ENCODE measurements at places on chromosomes 7 and 10. TPM values are rescaled to one million over a fixed set of nuclear protein-coding genes. Genes with fewer than 3 reads are reported as not detected.

The SDK1 gene
- 22.7 TPM for total RNA-seq

DNA sequence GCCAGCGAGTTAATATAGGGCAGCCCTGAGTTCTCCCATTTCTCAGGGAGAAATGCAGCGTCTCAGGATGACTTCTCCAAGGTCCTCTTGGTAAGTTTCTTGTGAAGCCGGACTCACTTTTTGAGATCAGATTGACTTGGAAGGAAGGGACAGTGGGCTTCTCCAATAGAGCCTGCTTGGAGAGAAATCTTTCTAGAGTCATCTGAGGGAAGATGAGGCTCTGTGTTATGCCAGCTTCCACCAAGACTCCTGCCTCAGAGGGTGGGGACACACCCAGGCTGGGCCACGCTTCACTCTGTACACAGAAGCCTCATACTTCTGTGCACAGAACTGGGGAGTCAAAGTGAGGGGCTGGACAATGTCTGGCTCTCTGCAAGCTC lies 5.6 kb downstream of the C10orf105 start:
- no peaks in the 10 kb centered on the region for H3K36me3 ChIP-seq
- no peak overlapping the region for H3K27ac ChIP-seq
- H3K4me1 ChIP-seq = no peaks in the 10 kb centered on the region
- DNase-seq = no peak
- no peak overlapping the region for H3K4me3 ChIP-seq

DNA sequence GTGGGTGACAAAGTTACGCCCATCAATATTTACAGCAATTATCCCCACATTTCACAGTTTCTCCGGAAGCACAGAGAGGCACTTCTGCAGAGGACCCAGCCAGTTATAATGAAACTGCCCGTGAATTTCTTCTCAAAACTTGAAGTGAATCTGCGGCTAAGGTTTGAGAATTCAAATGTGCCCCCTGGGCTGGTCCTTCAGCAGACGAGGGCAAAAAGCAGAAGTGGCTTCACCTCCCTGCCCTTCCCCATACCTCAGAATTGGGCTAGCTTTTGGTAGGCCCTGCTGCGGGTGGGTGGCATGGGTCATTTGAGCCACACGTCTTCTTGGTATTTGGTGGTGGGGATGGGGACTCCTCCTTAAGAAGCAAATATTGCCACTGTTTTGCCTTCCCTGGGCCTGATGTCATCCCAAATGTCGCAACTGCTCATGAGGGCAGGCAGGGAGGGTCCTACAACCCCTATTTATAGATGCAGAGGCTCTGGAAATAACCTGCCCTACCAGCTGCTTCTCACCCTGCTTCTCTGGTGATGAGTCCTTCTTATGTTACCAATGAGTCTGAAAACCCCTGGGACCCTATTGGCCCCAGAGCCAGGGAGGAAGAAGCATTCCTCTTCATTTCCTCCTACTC lies 16.6 kb upstream of the WDFY4 start:
- H3K27me3 ChIP-seq = no peaks in the 10 kb centered on the region
- H3K36me3 ChIP-seq = no peaks in the 10 kb centered on the region
- no peaks in the 10 kb centered on the region for H3K4me1 ChIP-seq
- DNase-seq = no peak
- no peak overlapping the region for H3K27ac ChIP-seq
- no peak overlapping the region for H3K4me3 ChIP-seq

DNA sequence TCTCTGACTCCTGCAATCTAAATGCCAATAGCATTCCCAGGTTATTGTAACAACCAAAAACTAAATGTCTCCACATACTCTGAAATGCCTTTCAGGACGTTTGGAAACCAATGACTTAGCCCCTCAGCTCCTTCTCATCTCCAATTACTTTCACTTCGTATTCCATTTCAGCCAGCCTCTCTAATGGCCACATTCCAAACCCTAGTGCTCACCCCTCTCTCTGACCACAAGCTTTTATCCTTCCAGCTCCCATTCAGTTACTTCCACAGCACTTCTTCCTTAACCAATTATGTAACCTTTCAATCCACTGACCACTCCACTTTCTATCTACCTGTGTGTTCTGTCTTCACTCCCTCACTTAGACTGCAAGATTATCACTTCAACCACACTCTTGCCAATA lies 4.3 kb downstream of the NOC3L start:
- peaks cover 71% of the 10 kb centered on the region for H3K36me3 ChIP-seq
- no peak for DNase-seq
- H3K4me3 ChIP-seq = no peak overlapping the region
- no peaks in the 10 kb centered on the region for H3K27me3 ChIP-seq
- H3K27ac ChIP-seq = no peak overlapping the region

DNA sequence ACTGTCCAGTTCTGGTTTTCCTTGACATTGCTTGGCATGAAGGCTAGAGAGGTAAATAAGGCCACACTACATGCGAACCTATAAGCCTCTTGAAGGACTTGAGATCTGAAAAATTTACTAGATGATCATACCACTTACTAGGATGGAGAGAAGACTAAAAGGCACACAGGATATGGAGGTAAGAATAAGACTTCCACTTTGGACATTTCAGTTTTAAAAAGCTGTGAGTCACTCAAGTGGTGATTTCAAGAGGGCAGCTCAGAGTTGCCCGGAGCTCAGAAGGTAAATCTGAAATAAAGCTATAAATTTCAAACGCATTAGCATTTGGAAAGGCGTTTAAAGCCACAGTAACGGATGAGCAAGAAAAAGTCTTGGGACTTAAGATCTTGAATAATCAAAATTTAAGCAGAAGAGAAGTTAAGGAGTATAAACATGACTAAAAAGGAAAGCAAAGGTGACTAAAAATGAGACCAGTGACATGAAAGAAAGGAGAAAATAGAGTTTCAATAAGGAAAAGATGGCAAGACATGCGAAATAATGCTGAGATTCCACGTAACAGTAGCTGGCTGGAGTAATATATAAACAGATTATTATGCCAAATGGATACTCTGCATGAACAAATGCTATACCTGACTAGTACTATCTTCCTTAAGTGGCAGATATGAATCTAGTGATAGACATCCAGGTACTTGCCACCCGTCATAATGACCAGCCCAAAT lies 68.3 kb downstream of the SNX13 start:
- H3K36me3 ChIP-seq = peaks cover 40% of the 10 kb centered on the region
- H3K4me1 ChIP-seq = no peaks in the 10 kb centered on the region
- H3K27ac ChIP-seq = no peak overlapping the region
- H3K27me3 ChIP-seq = no peaks in the 10 kb centered on the region
- no peak overlapping the region for H3K4me3 ChIP-seq

DNA sequence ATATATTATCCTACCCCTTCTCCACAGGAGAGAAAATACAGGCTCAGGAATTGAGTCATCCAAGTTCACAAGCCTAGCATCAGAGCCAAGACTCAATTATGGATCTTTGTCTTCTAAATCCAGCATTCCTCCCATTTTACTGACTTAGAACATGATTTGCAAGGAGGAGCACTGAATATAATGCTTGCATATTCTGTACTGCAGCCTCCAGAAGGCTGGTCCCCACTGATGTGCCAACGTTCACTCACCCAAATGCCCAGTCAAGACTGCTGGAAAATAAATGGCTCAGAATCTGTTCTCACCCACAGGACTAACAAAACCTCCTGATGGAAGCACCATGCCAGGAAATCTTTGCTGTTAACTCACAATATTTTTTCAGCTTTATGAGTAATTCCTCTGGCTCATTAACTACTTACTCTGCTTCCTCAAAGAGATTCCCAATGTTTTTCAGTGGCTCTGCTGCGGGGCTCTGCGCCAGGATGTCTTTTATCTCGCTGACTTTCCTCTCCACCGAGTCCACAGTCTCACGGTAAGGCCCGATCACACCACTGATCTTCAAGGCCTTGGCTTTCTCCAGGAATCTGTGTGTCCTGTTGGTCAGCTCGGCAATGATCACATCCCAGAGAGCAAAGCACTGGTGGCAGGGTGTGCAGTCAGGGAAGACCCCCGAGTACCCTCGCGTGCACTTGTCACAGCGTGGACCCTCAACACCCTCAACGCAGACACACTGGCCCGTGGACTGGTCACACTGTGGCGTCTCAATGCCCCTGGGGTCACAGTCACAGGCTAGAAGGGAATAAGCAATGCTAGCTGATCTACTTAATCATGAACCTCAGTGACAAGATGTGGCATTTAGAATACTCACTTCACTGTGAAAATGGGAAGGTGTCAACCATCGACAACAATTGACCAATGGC lies 48.8 kb downstream of the DLD start:
- no peaks in the 10 kb centered on the region for H3K27me3 ChIP-seq
- no peak overlapping the region for H3K4me3 ChIP-seq
- no peak overlapping the region for H3K27ac ChIP-seq
- H3K36me3 ChIP-seq = peaks cover 96% of the 10 kb centered on the region

DNA sequence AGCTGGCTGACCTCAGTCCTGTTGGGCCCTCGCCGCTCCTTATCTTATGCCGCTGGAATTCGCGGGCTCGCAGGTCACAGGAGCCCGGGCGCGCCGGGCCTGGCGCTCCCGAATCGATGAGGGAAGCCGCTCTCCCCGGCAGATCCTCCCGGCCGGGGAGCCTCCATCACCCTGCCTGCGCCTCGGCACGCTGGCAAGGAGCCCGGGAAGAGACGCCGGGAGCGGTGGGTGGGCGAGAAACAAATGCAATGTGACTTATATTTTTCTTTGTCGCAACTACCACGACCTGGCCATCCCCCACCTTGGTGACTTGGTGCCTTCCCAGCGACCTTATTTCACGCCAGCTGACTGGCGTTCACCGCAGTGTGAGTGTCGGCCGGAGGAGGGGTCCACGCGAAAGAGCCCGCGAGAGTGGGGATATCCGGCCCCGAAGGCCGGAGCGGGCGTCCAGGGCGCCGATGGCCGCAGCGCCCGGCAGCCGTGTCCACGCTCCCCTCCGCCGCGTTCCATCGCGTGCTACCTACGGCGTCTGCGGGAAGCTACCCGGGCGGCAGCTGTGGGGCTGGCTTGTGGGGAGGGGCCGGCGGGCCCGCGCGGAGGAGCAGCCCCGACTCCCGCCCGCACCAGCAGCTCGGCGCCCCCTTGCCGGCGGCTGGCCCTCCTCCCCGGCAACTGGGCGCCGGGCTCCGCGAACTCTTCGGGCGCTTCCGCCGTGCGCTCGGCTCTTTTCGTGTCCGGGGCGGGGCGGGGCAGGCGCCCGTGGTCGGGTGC lies 494 bp upstream of the BMPR1A start:
- H3K27ac ChIP-seq = peak overlapping the region; percentile 95
- peak; percentile 90 for DNase-seq
- no peaks in the 10 kb centered on the region for H3K4me1 ChIP-seq
- H3K4me3 ChIP-seq = peak overlapping the region; percentile 82
- H3K27me3 ChIP-seq = no peaks in the 10 kb centered on the region
- H3K36me3 ChIP-seq = peaks cover 4% of the 10 kb centered on the region

DNA sequence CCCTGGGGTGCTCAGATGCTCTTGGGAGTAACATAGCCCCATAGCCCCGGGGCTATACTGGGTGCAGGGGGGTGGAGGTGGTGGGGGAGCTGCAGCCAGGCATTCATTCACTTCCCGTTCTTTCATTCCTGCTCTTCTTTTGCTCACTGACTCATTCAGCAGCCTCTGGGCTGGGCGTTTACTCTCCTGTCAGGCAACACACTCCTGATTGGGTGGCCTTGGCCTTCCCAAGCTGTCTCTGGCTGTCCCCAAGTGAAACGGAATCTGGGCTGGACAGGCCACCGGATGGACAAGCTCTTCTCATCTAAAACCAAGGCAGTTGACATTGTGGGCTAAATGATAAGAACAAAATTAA lies 34.6 kb downstream of the CHST3 start:
- peak overlapping the region; percentile 78 for H3K27ac ChIP-seq
- H3K27me3 ChIP-seq = no peaks in the 10 kb centered on the region
- no peaks in the 10 kb centered on the region for H3K36me3 ChIP-seq

DNA sequence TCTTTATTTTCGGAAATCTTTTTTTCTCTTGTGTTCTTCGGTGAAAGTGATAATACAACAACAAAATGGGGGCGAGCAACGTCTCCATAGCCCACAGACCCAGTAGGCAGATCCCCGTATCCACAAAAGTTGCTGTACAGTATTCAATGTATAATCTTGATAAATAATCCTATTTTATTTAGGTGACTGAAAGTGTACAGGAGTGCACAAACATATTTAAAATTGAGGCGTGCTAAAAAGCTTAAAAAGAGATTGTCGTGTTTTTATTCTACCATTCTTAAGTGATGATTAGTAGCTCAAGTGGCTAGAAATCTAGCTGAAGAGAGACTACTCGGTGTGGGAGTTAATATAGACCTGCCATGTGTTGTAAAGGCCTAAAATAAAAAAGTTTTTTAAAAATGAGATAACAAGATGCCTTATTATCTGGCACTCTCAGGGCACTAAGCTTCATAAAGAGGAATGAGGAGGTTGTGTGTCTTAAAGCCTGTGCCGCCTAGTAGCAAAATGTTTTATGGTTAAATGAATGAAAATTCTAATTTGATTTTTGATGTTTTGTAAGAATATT lies 1.6 kb downstream of the CAPZA2 start:
- H3K4me3 ChIP-seq = peak overlapping the region; percentile 95
- H3K27ac ChIP-seq = no peak overlapping the region
- H3K27me3 ChIP-seq = no peaks in the 10 kb centered on the region
- H3K4me1 ChIP-seq = no peaks in the 10 kb centered on the region
- DNase-seq = no peak

GRCh38 chr7:107164092-107164491 lies 4.7 kb upstream of the HBP1 start:
- no peak for DNase-seq
- no peaks in the 10 kb centered on the region for H3K36me3 ChIP-seq
- no peak overlapping the region for H3K27ac ChIP-seq
- no peaks in the 10 kb centered on the region for H3K27me3 ChIP-seq

- H3K27me3 ChIP-seq = no peaks in the 10 kb centered on the region
- peaks cover 7% of the 10 kb centered on the region for H3K4me1 ChIP-seq
- no peak for DNase-seq
- no peaks in the 10 kb centered on the region for H3K36me3 ChIP-seq
These were observed 528.1 kb upstream of the FZD8 start for GRCh38 chr10:36170142-36170719.

DNA sequence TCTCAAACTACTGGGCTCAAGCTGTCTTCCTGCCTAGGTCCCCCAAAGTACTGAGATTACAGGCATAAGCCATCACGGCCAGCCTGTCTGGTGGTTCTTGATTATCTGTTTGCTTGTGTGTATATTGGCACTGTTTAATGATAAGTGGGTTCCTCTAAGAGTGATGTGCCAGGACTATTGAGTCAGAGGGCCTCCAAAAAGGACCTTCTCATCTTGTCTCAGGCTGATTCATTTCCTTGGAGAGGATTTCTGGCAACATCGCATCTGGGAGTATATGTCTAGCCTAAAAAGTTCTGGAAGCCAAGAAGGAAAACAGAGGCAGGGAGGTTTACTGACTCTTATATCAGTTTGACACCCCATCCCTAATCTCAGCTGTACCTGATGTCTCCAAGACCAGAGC lies 27.1 kb upstream of the AKAP9 start:
- no peaks in the 10 kb centered on the region for H3K27me3 ChIP-seq
- H3K4me3 ChIP-seq = peak overlapping the region; percentile 33
- H3K27ac ChIP-seq = no peak overlapping the region
- no peaks in the 10 kb centered on the region for H3K36me3 ChIP-seq
- peaks cover 13% of the 10 kb centered on the region for H3K4me1 ChIP-seq

DNA sequence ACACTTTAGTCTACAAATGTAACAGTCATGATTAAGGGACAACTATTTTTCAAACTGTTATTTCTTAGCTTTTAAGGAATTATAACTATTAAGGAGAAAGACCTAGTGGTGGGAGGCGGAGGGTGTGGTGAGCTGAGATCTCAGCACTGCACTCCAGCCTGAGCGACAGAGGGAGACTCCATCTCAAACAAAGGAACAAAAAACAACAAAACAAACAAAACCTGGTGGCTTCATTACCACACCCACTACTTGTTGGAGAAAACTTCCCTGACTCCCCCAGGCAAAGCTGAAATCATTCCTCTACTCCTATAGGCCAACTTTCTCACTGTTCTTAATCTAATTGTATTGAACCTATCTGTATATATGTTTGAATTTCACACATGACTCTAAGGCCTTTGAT lies 3.2 kb downstream of the POLR1F start:
- peaks cover 5% of the 10 kb centered on the region for H3K4me1 ChIP-seq
- peaks cover 8% of the 10 kb centered on the region for H3K27me3 ChIP-seq
- H3K36me3 ChIP-seq = peaks cover 14% of the 10 kb centered on the region
- no peak overlapping the region for H3K4me3 ChIP-seq
- no peak for DNase-seq

The PRR15 gene
- total RNA-seq = 5.0 TPM
